ENCODE measurements at places on chromosomes 3 and 15. TPM values are rescaled to one million over a fixed set of nuclear protein-coding genes. Genes with fewer than 3 reads are reported as not detected.

DNA sequence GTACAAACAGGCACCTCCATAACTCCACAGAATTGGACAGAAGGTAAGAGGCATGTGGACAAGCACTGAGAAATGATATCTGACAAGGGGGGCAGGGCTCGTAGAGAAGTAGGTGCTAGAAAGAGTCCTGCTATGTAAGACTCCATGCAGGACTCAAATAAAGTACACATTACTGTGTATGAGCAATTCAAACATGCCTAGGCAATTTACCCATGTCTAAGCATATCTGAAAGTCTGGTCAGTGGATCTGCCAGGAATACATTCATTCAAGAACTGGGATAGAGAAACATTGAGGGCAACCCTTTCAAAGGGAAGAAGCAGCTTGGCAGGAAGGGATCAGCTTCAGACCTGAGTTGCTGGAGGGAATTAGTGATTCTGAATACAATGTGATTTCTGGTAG is 174.1 kb upstream of the MCTP2 start:
- DNase-seq: no peak

DNA sequence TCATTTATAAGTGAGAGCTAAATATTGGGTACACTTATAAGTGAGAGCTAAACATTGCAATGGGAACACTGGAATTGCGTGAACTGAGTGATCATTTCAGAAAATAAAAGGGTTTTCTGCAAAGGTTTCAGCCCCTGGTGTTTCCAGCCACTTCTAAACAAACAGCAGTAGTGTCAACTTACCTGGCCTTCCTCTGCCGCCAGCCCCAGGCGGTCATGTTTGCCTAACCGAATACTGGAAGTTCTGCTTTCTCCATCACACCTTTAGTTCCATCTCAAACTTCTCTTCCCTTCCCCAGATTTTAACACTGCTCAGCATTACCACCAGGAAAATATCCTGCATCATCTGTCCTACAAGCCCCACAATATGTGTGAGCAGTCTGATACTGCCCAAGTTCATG is 58.6 kb downstream of the MRPL3 start:
- DNase-seq: no peak

GRCh38 chr15:101145362-101145761 is 106.5 kb downstream of the CHSY1 start:
- DNase-seq: no peak

DNA sequence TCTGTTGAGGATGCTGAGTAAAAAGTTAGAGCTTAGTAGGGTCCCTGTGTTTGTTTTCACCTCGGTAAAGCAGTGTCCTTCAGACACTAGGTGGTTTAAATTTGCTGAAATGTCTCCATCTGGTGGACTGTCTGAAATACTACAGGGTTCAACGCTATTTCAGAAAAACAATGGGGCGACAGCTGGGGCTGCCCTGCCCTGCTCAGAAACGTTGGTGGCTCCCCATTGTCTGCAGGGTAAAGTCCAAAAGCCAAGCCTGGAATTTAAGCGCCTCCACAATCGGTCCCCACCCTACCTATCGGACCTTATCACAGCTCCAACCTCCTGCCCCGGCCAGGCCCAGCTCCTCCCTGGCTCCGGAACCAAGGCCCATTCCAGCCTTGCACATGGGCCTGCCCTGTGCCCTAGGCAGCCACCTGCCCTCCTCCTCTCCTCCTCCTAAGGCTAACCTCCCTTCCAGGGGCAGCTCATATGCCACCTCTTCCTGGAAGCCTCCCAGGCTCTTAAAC is 4.3 kb upstream of the TSEN2 start:
- DNase-seq: no peak

The CEP152 gene
- total RNA-seq: 13.9 TPM

Data from Panc1 (cell line).